CD4-positive, alpha-beta T cell treated with Interleukin-6 at 100 ng/mL for 8 hours (primary cell): ENCODE measurements at places on chromosomes 3 and 15.
A peak's percentile ranks its signal among the peaks of the same experiment; 100 is the strongest.

DNA sequence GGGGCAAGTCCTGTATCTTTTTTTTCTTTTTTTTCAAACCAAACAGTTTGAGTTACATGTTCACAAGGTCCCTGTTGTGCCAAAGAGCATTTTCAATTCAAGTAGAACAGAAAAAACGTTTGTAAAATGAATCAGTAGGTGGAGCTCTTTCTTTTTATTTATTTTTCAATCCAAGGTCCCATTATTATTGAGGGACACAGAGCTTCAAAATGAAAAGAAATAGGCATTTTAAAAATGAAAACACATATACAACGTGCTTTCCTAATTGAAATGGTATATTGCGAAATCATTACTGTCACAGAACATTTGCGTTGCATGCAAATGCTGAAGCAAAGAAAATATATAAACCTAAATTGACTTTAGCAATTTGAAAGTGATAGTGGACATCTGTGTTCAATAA lies 711.0 kb downstream of the MECOM start:
- DNase-seq: no peak

GRCh38 chr15:89184357-89184756 lies 37.0 kb downstream of the RLBP1 start:
- no peak for DNase-seq

DNA sequence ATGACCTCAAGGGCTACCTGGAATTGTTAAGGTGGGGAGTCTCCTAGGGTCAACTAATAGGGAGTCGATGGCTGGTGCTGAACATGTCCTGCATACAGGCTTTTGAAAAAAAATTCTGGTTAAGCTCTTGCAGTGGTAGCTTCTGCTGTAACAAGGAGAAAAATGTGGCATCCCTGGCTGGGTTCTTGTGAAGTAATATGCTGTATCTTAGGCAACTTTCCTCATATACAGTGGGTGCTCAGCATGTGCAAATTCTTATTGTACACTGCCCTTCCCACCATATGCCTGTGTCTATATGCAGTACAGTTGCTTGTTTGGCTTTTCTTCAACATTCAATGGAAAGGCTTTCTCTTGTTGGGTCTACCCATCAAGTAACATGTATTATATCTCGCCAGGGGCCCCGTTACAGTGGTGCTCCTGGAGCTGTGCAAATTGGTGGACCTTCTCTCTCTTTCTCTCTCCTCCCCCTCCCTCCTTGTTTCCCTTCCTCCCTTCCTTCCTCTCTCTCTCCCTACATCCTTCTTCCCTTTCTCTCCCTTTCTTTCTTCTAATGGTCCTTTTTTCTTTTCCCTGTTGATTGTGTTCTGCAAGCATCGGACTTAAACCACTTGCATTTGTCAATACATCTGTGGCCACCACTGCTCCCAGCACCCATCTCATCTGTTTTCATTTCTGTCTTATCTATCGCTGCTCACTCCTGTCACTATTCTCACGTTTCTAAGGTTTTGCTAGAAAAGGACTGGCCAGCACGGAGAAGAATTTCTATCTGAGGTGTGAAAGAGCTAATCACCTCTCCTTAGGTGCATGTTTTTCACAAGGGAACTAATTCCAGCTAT lies 35.2 kb downstream of the TGFBR2 start:
- no peak for DNase-seq

- DNase-seq: no peak
These were observed 22.6 kb downstream of the MKRN2OS start for GRCh38 chr3:12522721-12523120.

GRCh38 chr3:81788610-81789009 lies 27.2 kb upstream of the GBE1 start:
- DNase-seq: no peak

GRCh38 chr15:62456011-62456920 lies 291.2 kb upstream of the C2CD4B start:
- no peak for DNase-seq

- no peak for DNase-seq
These were observed 94.3 kb downstream of the OXNAD1 start for GRCh38 chr3:16359331-16359730.

GRCh38 chr15:74635228-74635627 lies 19.6 kb downstream of the CLK3 start:
- peak; percentile 69 for DNase-seq

DNA sequence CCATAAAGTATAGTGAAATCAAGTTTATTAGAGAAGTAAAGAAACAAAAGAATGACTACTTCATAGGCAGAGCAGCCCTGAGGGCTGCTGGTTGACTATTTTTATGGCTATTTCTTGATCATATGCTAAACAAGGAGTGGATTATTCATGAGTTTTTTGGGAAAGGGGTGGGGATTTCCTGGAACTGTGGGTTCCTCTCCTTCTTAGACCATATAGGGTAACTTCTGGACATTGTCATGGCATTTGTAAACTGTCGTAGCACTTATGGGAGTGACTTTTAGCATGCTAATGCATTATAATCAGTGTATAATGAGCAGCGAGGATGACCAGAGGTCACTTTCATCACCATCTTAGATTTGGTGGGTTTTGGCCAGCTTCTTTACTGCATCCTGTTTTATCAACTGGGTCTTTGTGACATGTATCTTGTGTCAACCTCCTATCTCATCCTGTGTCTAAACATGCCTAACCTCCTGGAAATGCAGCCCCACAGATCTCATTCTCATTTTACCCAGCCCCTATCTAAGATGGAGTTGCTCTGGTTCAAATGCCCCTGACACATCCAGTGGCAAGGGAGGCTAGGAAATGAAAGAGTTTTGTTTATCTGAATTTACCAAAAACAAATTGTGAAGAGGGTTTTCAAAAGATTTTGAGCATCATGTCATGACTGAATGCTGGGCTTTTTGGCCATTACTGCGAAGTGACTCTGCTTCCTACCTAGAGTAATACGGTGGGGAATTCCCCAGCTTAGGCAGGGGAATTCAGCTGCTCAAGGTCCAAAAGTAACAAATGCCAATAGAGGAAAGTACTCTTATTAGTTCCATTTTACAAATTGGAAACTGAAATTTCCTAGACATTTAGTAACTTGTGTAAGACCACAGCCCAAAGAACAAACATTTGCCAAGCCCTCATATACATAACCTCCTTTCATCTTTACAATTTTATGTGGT lies 6.2 kb upstream of the SPSB4 start:
- DNase-seq: no peak

- no peak for DNase-seq
These were observed 38.8 kb downstream of the BHLHE40 start for GRCh38 chr3:5017925-5018531.

GRCh38 chr3:67458896-67459530 lies 195.4 kb downstream of the SUCLG2 start:
- DNase-seq: no peak

DNA sequence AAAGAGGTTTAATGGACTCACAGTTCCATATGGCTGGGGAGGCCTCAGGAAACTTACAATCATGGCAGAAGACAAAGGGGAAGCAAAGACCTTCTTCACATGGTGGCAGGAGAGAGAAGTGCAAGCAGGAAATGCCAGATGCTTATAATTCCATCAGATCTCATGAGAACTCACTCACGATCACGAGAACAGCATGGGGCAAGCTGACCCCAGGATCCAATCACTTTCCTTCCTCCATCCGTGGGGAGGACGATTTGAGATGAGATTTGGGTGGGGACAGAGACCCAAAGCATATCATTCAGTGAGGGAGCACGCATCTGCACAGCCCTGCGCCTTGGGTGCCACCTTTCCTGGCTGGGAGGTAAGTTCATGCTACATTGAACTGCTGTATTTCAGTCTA lies 234.1 kb upstream of the ATP10A start:
- DNase-seq: no peak

- DNase-seq: no peak
These were observed 40.4 kb downstream of the LYSMD4 start for GRCh38 chr15:99692825-99693224.

DNA sequence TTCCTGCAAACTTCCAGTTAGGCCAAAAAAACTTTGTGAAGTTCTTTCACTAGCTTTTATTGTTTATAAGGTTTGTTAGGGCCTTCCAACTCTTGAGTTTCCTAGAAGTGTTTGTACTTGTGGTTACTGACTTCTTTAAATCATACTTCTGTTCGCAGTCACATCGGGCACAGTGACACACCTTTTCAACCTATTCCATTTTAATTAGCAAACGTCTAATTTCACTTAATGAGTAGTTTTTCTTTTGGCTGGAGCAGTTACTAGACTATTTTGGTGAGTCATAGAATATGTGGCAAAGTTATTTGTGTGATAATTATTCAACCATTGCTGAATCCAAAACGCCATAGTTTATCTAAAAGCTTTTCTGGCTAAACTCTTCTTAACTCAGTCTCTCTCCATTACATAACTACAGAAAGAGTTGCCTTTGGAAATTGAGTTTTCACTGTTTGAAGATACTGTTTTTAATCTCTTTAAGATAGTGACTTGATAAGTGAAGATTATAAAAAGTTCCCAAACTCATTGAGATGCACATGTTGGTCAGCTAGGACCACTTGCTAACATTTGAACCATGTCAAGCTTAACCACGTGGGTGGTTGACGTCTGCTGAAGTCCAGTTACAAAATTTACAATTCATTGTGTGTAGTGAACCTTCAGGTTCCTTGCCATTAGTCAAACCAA lies 21.5 kb downstream of the CNOT10 start:
- no peak for DNase-seq

- no peak for DNase-seq
These were observed 64.4 kb downstream of the USP13 start for GRCh38 chr3:179717219-179717618.

- DNase-seq: no peak
These were observed 221.6 kb upstream of the LMCD1 start for GRCh38 chr3:8279886-8280550.

DNA sequence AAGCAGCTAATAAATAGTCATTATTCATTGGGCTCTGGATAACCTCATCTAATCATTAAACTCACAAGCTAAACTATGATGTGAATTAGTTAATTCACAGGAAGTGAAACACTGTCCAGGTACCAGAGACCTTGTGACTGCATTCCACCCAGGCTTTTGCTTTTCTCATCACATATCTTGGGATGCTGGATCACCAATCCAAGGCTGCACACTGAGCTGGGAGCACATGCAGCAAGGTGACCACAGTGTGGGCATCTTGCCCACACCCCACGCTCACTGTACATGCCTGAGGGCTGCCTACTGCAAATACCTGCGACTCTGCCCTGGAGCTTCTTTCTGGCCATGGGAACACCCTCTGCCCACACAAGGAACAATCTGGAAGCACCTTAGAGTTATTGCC lies 40.6 kb upstream of the TNFAIP8L3 start:
- no peak for DNase-seq

GRCh38 chr3:71152892-71153265 lies 430.6 kb downstream of the FOXP1 start:
- DNase-seq: no peak

DNA sequence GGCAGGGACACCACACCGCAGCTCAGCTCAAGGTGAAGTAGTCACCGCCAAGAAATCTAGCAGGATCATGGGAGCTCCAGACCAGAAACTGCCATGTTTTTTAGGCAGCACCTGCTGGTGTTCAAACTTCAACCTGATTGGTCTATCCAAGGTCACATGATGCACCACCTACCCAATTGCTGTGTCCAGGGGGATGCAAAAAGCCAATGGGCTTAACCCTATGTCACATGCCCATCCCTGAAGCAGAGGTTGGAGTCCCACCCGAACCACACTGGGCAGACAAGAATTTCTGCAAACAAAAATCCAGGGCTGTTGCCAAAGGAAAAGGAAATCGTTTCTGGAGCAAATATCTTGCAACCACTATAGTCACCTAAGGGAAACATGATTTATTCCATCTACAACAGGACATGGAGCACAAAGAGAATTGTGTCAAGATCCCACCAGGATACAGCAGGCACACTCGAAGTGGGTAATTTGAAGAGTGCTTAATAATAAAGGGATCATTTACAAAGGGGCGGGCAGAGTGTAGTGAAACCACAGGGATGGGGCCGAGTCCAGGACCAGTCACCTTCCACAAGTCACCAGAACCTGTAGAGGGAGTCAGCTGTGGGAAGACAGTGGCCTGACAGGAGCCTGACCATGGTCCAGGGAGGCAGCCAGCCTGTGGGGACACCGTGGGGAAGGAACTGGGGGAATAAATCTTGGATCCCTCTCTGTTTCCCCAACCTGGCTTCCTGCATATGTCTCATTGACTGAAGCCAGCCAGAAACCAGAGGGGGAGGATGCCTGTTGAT lies 34.2 kb upstream of the TSEN2 start:
- no peak for DNase-seq
